Mucosa of descending colon (tissue), 3 donors: ENCODE measurements at places on chromosomes 16 and 17. TPM values are rescaled to one million over a fixed set of nuclear protein-coding genes. Genes with fewer than 3 reads are reported as not detected.

Gene GNAO1
- 8.3 TPM for total RNA-seq

DNA sequence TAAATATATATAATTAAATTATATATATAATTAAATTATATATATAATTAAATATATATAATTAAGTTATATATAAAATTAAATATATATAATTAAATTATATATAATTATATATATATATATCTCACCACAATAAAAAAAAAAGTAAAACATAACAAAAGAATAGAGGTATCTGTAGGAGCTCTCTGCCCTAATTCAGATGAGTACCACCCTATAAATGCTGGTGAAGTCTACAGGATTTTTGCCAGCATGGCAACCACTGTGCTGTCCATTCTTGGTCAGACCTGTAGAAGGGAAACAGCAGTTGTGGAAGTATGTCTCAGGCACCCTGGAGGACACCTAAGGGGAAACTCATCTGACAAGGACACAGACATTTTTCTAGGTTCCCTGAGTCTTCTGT, 259.7 kb downstream of the PRKCA start:
- DNase-seq, result no peak

Gene RNF135
- 27.9 TPM for total RNA-seq

DNA sequence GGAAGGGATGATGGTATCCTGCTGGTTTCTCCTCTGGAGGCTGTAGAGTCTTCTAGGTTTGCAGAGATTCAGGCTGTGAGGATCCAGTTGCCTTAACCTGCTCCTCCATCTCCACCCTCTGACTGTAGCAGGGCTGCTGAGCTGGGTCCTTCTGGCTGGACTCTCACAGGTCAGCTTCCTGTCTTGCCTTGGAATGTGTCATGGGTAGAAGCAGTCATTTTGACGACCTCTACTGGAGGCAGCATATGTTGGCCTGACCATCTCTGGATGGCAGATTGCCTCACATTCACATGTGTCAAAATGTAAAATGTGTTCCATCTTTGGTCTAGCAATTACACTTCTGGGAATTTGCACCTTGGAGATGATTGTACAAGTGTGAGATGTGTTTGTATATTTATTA, 504.4 kb upstream of the EEF2KMT start:
- DNase-seq, result no peak

- DNase-seq, result no peak
Measured at GRCh38 chr17:80765241-80765961, 220.8 kb downstream of the RPTOR start.

Gene TMEM106A
- 12.5 TPM for total RNA-seq

Gene FAM20A
- 5.8 TPM for total RNA-seq

GRCh38 chr17:38421171-38421841, 7.0 kb upstream of the ARHGAP23 start:
- DNase-seq, result no peak

DNA sequence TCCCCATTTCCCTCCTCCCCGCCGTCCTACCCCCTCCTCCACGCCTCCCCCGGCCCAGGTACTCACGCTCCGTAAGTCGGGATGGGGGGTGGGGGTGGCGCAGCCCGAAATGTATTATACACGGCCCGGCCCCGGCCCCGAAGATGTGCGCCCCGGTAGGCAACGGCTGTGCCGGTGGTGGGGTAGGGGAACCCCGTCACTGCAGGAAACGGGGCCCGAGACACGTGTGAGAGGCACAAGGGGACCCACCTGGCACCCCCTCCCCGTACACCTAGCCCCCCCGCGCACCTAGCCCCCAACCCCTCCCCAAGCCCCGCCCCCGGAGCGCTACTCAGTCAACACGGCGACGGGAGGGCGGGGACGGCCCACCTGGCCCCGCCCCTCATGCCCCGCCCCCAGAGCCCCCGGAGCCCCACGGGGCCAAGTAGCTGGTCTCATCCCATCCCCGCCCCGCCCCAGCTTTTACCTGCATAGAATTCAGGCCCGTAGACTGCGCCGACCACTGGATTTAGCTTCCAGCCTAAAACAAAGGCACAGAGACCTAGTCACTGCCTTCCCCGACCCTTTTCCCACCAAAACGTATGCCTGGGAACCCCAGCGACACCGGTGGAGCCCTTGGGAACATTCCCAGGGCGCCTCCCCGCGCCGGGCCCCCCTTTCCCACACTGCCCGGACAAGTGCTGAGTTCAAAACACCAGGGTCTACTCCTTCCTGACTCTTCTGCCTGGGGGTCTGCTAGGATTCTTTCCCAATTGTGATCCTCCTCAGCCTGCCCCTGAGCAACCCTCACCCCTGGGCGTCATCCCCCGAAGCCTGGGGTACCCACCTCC, 22.8 kb downstream of the ENGASE start:
- no peak for DNase-seq

Gene NPIPB6
- total RNA-seq, result 0.94 TPM

Gene UBE2O
- 25.0 TPM for total RNA-seq

DNA sequence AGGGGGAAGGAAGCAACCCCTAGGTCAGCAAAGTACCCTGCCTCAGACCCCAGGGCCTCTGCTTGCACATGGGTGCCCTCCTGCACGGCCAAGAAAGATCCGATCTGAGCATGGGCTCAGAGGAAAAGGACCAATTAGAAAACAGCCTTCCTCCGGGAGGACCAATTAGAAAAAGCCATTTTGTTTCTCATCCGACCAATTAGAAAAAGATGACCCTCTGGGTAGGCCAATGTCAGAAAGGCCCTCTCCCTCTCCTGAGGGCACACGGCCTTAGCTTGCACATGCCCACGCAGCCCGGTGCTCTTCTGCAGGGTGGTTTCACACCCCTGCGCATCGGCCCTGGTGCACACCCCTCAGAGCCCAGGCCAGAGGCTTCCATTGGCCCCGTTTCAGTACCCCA, 5.1 kb upstream of the CISD3 start:
- no peak for DNase-seq

DNA sequence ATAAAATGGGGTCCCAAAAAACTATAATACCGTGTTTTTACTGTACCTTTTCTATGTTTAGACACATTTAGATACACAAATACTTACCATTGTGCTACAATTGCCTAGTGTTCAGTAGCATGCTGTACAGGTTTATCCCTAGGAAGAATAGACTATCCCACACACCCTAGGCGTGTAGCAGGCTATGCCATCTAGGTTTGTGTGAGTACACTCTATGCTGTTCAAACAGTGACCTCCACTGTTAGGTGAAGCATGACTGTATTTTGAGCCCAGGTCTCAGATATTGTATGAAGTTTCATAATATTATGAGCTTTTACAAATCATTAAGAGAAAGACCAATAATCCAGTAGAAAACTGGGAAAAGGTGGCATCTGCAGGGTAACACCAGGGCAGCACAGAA, 23.6 kb downstream of the MILR1 start:
- DNase-seq, result no peak

- DNase-seq, result no peak
Measured at GRCh38 chr17:65015855-65016254, 40.7 kb downstream of the GNA13 start.

DNA sequence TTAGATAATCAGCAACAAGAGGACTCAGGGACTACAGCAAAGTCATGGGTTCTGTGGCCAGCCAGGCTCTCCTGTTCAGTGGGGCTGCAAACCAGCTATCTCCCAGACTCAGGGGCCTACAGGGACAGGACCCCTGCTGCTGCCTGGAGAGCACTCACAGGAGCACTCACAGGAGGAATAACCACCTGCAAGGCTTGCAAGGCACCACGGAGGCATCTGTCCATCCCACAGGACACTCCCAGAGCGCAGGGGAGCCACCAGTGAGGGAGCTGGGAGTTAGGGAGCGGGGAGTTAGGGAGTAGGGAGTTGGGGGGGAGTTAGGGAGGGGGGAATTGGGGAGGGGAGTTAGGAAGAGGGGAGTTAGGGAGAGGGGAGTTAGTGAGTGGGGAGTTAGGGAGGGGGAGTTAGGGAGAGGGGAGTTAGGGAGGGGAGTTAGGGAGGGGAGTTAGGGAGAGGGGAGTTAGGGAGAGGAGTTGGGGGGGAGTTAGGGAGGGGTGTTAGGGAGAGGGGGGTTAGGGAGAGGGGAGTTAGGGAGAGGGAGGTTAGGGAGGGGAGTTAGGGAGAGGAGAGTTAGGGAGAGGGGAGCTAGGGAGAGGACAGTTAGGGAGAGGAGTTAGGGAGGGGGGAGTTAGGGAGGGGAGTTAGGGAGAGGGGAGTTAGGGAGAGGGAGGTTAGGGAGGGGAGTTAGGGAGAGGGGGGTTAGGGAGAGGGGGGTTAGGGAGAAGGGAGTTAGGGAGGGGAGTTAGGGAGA, 5.7 kb downstream of the CANT1 start:
- no peak for DNase-seq

Gene KRT12
- 6.0 TPM for total RNA-seq

GRCh38 chr17:59825533-59826322, 67.0 kb downstream of the TUBD1 start:
- no peak for DNase-seq

DNA sequence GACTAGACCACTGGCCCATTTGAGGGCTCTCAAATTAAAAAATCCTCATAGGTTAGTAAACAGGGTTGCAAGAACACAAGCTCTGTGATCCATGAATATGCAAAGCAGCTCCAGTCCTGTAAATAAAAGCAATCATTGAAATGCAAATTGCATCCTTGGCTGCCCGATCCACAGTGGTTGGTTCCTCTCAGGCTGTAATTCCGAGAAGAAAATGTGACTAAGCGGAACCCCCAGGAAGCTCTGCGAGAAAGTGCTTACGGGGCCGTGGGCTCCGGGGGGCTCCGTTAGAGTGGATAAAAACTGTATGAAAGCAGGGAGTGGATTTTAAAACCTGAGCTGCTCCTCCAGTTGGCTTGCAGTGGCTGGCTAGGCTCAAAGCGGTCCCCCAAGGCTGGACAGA, 2.5 kb downstream of the GPRC5B start:
- no peak for DNase-seq

DNA sequence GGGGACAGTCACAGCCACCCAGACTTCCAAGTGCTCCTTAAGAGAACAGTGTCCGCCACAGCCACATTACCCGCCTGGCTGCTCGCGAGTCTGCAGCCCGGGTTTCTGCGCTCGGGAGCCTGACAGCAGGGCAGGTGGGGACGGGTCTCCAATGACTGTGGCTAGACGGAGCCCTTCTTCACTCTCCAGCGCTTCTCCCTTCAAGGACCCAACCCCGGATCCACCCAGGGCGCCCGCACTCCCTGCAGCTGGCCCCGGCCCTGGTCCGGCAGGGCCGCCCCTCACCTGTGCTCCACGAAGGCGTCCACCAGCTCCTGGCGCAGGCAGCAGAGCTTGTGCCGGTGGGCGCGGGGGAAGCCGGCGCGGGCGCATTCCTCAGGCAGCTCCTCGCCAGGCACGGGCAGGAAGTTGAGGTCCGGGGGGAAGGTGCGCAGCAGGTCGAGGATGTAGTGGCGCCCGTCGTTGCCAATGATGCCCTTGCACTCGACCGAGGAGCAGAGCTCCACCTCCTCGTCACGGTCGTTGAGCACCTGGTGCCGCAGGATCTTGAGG, 13.9 kb downstream of the CLUH start:
- no peak for DNase-seq

- no peak for DNase-seq
Measured at GRCh38 chr17:45688820-45689219, 95.3 kb upstream of the CRHR1 start.

- no peak for DNase-seq
Measured at GRCh38 chr17:65978871-65979270, 213.1 kb downstream of the CEP112 start.

DNA sequence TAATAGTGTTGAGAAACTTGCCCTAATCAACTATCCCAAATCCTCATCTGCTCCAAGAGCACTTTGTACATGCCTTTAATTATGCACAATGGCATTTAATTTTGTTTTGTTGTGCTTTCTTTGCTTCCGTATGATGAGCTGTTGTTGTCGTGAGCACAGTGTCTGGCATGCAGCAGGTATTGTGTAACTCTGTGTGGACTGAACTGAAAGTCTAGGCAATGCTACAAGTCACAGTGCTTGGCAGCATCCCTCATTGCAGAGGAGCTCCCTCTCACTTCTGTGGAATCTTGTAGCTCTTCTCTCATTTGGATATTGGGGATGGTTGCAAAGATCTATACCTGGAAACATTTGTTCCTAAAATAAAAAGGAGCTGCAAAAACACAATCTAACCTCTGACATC, 502.2 kb upstream of the CA10 start:
- DNase-seq, result no peak

DNA sequence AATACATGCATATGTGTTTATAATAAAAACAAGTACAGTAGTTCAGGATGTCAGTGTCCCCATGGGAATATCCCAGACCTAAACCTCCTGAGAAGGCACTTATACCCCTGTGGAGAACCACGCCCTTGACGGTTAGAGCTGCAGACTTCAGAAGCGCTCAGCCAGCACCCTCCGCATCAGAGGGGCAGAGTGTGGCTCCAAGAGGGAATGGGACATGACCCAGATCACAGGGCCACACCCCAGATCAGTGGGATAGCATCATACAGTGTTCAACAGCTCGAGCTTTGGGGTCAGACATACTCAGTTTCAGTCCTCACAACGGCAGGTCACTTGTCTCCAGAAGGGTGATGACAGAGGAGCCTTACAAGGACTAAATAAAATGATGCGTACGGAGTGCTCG, 45.8 kb upstream of the ZNF423 start:
- DNase-seq, result no peak

Gene TP53TG3
- total RNA-seq, result not detected

- no peak for DNase-seq
Measured at GRCh38 chr17:74971842-74972106, 785 bp downstream of the HID1 start.

Gene TNFRSF17
- total RNA-seq, result 2.1 TPM

Gene IGF2BP1
- 0.07 TPM for total RNA-seq

DNA sequence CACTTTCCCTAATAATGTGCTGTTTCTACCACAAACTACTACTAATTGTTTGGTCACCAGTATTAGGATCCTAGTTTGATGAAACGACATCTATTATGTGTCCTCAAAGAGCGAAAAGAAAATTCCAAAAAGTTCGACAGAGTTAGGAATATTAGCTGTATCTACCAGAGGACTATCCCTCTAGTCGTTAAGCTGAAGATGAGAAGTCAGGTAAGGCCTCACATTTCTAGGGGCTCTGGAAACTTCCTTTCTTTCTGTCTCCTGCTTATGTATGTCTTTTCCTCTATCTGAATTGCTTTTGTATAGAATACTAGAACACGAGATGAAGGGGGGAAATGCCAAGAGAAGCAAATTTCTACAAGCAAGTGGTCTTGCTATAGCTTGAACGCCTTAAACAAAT, 1.6 kb downstream of the GLG1 start:
- no peak for DNase-seq

DNA sequence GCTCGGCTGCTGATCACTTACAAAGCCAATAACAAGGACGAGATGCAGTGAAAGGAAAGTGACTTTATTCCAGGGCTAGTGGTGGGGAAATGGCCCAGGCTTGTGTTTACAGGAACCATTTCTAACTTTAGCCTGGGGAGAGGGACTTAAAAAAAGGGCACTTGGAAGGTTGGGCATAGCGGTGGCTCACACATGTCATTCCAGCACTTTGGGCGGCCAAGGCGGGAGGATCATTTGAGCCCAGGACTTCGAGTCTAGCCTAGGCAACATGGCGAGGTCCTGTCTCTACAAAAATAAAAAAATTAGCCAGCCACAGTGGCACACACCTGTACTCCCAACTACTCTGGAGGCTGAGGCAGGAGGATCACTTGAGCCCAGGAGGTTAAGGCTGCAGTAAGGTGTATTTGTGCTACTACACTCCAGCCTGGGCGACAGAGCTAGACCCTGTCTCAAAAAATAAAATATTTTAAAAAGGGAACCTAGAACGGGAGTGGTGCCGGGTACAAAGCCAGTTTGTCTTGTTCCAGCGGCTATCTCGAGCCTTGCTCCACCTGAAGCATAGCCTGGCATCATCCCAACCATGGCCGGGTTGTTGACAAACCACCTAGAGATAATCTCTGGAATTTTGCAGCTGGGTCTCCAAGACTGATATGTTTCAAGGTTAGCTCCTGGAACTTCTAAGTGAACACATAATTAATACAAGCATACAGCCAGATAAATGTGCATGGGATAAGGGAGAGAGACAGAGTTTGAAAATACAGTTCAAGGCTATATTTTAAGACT, 5.7 kb upstream of the TVP23A start:
- peak; percentile 26 for DNase-seq
